ENCODE measurements at places on chromosomes 4 and X.

- no peak for DNase-seq
Observed at GRCh38 chr4:107219681-107220080, 183.6 kb upstream of the DKK2 start.

GRCh38 chr4:70443329-70443728 lies 28.7 kb upstream of the MUC7 start:
- no peak for DNase-seq

DNA sequence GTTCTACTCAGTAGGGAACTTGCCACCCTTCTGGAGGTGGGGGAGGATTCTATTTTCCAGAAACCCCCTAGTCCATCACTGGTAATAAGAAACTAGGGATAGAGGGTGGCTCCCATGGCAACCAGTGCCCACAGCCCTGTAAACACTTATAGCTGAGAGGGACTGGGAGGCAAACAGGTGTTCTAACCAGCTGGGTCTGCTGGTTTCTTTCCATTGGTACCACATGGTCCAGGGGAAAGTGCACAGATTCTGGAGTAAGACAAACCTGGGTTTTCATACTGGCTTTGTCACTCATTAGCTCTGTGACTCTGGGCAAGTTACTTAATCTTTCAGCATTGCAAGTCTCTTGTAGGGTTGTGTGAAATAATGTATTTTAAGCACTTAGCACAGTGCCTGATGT lies 26.9 kb downstream of the IGSF1 start:
- no peak for DNase-seq

DNA sequence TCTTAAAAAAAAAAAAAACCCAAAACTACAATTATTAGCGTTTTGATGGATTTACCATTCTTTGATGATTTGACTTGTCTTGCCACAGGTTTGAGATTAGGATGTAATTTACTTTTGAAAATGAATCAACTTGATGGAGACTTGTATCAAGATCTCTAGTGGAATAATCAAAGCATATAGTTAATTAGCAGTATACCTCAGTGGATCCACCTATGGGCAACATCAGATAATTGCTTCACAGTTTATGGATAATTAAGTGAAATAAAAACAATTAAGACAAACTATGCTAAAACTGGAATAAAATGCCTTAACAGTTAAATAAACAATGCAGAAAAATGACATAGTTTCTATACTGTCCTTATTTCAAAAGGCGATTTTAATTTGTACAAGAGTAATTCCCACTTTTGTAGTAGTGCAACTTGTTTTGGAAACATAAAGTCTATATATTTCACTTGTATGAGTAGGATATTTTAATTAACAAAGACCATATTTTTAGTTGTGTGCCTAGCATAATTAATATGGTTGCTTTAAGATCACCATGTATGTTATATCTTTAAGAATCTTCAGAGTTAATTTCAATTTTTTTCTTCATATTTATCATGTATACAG lies 4.2 kb downstream of the CPEB2 start:
- DNase-seq, result no peak

GRCh38 chr4:102230194-102230593 lies 115.1 kb downstream of the SLC39A8 start:
- DNase-seq, result no peak

- no peak for DNase-seq
Observed at GRCh38 chrX:38232079-38232686, 11.5 kb upstream of the SRPX start.

DNA sequence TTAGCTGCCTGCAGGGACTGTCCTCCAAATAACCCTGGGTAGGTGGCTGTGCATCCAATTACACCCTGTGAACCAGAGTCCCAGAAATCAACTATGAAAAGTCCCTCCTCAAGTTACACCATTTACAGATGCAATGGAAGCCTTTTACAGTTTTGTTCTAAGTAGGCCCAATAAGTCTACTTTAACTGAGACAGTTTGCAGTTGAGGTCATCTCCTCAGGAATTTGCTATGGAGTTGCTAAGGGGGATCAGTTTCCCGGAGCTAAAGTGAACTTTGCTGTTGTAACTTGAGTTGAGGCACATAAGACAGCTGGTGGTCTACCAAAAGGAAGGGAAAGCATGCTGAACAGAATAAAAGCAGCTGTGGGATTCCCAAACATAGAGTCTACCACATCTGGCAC lies 121.6 kb upstream of the STK26 start:
- no peak for DNase-seq

- no peak for DNase-seq
Observed at GRCh38 chrX:68832516-68833447, 4.0 kb downstream of the EFNB1 start.

GRCh38 chr4:76640353-76640910 lies 205.4 kb downstream of the SHROOM3 start:
- no peak for DNase-seq

DNA sequence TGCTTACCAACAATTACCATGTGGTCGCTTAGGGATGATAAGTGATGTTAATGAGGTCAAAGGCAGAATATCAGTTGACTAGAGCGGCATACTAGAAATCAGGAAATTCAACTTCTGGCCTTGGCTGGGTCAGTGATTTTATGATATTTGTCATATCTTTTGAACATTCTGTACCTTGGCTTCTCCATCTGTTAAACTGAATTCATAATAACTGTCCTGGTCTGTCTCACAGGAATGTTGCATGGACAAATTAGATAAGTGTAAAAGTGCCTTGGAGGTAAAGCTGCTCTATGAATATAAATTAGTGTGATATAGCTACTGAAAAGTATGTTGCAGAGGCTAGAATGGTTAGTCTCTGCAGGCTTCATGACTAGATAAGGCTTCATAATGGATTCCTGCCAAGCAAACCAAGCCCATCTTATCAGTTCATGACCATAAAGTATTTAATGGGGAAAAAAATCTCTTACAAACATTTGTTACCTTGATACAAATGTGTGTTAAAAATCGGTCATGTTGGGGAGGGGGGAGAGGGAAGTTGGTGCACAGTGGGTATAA lies 104.6 kb upstream of the BMPR1B start:
- no peak for DNase-seq

GRCh38 chrX:107626916-107627315 lies 1.4 kb upstream of the PRPS1 start:
- no peak for DNase-seq

DNA sequence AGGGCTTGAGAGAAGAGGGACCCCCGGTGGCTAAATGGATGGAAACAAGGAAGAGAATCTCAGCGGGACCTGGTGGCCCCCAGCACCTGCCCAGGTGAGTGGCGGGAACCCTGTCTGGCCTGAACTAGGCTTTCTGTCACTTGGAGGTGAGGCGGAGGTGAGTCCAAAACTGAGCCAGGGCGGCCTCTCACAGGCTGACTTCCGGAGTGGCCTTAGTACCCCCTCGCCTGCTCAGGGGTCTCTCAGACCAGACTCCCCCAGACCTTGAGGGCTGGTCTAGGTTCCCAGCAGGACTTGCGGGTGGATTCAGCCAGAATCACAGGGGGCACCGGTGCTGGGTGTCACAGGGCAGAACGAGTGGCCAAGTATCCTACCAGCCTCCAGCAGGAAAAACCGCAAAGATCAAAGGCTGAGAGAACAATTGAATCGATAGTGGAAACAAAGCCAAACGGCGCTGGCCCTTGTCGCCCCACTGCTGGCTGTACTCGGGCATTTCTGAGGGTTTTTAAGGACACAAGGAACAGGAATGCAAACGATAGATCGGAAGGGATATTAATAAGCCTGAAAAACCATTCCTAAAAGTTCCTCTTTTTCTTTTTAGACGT lies 67.8 kb downstream of the WFS1 start:
- no peak for DNase-seq

- no peak for DNase-seq
Observed at GRCh38 chrX:94454606-94455005, 780.6 kb downstream of the FAM133A start.

GRCh38 chrX:14941301-14941700 lies 68.1 kb downstream of the MOSPD2 start:
- DNase-seq, result no peak

- no peak for DNase-seq
Observed at GRCh38 chrX:12979026-12979607, 4.2 kb downstream of the TMSB4X start.

DNA sequence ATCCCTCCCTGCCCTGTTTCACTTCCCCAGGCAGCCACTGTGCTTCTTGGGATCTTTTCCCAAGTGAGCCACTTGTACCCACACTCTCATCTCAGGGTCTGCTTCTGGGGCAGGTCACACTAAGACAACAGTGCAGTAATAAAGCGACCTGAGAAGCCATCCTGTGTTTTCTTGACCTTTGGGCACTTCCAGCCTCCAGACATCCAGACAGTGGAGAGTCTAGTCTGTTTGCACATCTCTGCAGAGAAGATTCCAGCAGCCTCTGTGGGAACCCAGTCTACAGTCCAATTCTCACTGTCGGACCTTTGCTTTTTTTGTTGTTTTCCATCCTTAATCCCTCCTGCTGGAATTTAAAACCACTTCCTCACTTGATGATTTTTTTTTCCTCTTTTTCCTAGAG lies 50.3 kb upstream of the ATP6AP2 start:
- no peak for DNase-seq

DNA sequence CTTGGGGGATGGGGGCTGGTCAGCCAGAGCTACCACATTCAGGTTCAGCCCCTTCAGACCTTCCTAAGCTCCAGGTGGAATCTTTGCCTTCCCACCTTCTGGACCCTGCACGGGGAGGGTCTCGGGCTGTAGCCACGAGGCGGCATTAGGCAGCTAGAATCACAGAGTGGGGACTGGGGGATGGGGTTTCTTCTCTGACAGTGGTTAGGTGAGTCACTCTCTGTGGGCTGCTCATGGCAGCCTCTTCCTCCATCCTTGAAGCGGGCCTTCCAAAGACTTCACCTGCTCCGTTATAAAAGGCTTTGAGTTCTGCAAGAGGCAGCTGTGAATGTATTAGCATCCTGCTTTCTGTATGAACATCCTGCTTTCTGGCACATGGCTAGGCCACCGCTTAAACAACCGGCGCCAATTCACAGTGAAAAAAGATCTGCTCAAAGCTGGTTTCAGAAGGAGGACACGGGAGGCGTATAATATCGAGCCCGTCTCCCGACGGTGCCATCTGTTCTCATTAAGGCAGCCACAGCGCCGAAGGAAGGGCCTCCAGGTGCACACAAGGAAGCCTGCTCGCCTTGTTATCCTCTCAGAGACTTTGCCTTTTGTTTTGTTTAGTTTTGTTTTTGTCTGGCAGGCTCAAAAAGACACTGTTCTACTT lies 74.3 kb upstream of the IGFBP7 start:
- DNase-seq, result no peak

- no peak for DNase-seq
Observed at GRCh38 chrX:148069759-148070503, 88.8 kb downstream of the FMR1NB start.

GRCh38 chr4:105838082-105838481 lies 57.2 kb upstream of the NPNT start:
- DNase-seq, result no peak

- DNase-seq, result peak; percentile 41
Observed at GRCh38 chrX:40644821-40645358, 2.5 kb downstream of the CXorf38 start.

GRCh38 chr4:152328582-152328981 lies 207.3 kb downstream of the FBXW7 start:
- no peak for DNase-seq

GRCh38 chrX:100395781-100396180 lies 14.3 kb downstream of the PCDH19 start:
- DNase-seq, result no peak

GRCh38 chr4:81758574-81759264 lies 287.0 kb upstream of the RASGEF1B start:
- DNase-seq, result no peak

GRCh38 chrX:44223150-44223549 lies 120.3 kb downstream of the EFHC2 start:
- no peak for DNase-seq

DNA sequence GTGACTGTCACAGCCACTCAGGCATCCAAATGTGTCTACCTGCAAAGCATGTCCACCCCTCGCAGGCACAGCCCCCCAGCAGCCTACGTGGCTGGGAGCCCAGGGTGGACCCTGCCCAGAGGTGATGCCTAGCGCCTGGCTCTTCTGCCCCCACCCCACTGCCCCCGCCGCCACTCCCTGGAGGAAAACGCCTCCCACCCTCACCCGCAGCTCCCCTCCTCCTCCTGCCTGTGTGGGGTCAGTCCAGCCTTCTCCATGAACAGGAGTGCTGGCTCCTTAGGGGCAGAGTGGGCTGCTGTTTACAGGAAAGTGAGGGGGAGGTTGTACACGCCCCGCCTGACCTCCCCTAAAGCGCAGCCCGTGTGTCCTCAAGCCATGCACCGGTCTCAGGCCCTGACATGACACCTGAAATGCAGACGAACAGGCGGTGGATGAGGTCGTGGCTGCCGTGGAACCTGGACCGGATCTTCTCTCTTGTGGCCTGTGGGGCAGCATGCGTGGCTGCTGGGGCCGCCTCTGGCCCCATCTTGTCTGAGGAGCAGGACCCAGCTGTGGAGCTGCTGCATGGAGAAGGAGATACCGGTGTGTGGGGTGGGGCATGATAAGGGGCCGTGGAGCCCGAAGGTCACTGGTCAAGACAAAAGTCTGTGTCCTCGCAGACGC lies 11.9 kb upstream of the MXD4 start:
- DNase-seq, result no peak

- no peak for DNase-seq
Observed at GRCh38 chrX:44570522-44570921, 27.9 kb upstream of the FUNDC1 start.

DNA sequence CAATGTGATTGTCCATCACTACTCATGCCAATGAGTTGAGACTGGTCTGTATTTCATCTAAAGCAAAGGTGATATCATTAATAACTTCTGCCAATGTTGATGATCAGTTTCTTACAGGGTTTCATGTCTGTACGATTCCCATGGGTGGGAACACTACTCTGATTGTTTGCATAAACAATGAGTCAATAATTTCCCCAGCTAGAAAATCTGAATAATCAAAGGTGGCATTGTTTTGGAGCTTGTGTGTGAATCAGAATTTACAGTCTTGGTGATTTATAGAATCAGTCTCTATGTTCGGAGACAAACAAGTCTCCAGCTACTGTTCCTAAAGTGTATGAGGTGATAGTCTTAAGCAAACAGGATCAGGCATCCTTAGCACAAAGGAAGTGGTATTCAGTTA lies 35.5 kb upstream of the PARM1 start:
- DNase-seq, result no peak

- no peak for DNase-seq
Observed at GRCh38 chr4:74543231-74543781, 98.4 kb downstream of the AREG start.

GRCh38 chrX:44494357-44494756 lies 48.3 kb downstream of the FUNDC1 start:
- no peak for DNase-seq

DNA sequence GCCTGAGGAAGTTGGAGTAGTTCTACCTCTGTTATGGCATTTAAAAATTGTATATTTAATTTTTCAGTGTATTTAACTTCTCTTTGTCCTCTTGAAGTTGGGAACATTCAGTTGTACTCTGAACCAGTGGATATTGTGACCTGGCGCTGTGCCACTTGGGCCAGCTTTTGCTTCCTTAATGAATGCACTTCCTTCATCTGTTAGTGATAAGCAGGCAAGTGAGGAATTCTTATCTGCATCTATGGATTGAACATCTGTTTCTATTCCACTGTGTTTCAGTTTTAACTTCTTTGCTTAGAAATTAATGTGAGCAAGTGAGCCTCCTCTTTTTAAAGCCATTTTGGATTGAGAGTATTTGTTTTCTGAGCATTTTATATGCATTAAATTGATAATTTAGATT lies 128.3 kb downstream of the UCHL1 start:
- DNase-seq, result no peak

Data from CD4-positive, alpha-beta T cell (primary cell).